NT2/D1 (cell line): ENCODE measurements at places on chromosomes 1 and 21.

- no peak for DNase-seq
Observed at GRCh38 chr1:48030211-48030610, 33.0 kb upstream of the TRABD2B start.

GRCh38 chr1:30324251-30325084 is 398.9 kb downstream of the MATN1 start:
- DNase-seq: no peak

DNA sequence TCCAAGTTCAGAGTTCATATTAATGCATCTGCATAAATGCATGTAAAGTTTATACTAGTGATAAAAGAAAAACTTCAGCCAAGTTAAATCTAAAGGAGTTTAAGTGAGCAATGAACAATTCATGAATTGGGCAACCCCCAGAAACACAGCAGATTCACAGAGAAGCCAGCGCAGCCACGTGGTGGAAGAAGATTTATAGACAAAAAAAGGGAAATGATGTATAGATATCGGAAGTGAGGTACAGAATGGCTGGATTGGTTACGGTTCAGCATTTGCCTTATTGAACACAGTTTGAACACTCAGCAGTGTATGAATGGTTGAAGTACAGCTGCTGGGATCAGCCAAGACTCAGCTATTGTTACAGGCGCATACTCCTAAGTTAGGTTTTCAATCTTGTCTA is 5.7 kb downstream of the AK5 start:
- DNase-seq: no peak

- no peak for DNase-seq
Observed at GRCh38 chr1:107246775-107247345, 106.0 kb downstream of the NTNG1 start.

DNA sequence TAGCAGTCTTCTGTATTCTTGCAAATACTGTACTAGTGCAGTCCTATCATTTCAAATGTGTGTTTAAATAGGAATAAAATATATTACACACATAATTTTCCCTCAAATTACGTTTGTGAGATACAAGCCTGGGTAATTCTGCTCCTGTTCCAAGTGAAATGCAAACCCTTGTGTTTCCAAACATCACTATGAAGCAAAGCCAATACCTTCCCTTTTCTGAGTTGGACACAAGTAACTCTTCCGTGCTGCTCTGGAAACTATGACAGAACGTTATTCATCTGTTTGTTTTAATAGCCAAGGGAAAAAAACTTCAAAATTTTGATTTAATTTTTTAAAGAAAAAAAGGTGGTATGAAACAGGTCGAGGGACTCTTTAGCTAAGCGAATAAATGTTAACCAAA is 73.7 kb upstream of the UBE2U start:
- no peak for DNase-seq

GRCh38 chr1:17084787-17085186 is 31.0 kb upstream of the SDHB start:
- no peak for DNase-seq

DNA sequence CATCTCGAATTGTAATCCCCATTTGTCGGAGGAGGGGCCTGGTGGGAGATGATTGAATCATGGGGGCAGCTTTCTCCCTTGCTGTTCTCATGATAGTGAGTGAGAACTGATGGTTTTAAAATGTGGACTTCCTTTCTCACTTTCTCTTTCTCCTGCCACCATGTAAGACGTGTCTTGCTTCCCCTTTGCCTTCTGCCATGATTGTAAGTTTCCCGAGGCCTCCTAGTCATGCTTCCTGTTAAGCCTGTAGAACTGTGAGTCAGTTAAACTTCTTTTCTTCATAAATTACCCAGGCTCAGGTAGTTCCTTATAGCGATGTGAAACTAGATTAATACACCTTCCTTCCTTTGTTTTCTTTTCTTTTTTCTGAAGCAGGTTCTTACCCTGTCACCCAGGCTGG is 13.9 kb downstream of the DNAJC6 start:
- no peak for DNase-seq

DNA sequence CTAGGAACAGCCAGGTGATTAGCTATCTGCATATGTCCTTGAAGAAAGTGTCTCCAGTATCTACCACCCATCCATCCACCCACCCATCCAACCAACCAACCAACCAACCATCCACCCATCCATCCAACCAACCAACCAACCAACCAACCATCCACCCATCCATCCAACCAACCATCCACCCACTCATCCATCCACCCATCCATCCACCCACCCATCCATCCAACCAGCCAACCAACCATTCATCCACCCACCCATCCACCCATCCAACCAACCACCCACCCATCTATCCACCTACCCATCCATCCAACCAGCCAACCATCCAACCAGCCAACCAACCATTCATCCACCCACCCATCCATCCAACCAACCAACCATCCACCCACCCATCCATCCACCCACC is 12.1 kb downstream of the C21orf58 start:
- no peak for DNase-seq

DNA sequence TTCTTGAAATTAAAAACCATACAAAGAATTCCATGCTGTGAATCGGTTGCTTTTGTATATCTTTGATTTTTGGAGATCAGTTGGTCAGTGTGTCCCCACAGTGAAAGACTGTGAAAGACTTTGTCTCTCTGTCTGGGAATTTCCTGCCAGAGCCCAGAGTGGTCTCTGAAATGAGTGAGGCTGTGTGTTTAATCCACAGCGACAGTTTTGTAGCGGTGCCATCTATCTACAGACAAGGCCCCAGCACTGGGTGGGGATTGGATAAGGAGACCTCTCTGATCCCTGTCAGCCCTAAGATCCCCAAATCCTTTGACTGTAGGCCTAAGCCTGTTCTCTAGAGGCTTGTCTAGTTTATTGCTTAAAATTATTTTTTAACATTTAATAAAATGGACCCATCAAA is 10.3 kb downstream of the GPR25 start:
- DNase-seq: no peak

- no peak for DNase-seq
Observed at GRCh38 chr1:41382480-41383090, 21.4 kb downstream of the FOXO6 start.

DNA sequence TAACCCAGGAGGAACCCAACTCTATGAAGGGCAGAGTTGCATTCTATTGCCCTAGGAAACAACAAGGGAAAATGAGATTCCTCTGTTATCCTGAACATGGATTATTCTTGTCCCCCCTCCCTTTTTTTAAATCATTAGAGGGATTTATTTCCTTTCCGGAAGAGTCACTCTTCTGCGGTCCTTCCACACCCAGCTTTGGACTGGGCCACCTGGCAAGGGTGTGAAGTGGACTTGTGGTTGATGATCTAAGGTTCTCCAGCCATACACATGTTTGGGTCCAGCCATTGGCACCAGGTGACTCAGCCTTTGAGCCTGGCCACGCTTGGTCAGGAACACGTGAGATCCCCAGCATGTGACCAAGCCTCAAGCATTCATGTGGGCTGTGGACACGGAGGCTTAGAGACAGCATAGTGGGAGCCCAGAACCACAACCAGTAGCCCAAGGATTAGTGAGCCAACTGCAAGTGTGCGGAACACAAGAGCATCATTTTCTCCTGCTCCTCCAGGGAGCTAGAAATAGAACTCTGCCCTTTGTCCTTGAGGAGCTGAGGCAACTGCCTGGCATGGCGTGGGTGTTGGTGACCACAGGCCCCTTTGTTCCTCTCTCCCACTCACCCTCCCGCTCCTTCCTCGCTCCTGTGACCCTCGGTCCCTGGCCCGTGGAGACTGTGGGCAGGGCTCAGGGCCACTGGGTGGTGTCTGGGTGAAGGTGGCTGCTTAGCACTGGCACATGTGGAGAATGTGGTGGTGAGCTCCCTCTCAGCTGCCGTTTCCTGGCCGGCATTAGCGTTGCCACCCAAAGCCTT is 50.1 kb downstream of the NENF start:
- DNase-seq: no peak
